NCI-H1694 (cell line): ENCODE measurements at places on chromosomes 4 and X.

GRCh38 chrX:100413229-100413628 is 3.2 kb upstream of the PCDH19 start:
- peak; percentile 74 for DNase-seq

- no peak for DNase-seq
Observed at GRCh38 chr4:172105918-172106317, 292.7 kb downstream of the GALNTL6 start.

- no peak for DNase-seq
Observed at GRCh38 chrX:139936259-139936658, 3.4 kb upstream of the ATP11C start.

- DNase-seq: no peak
Observed at GRCh38 chr4:37825968-37826294, 555 bp upstream of the PGM2 start.

GRCh38 chrX:84192006-84192405 is 4.0 kb upstream of the RPS6KA6 start:
- DNase-seq: no peak

DNA sequence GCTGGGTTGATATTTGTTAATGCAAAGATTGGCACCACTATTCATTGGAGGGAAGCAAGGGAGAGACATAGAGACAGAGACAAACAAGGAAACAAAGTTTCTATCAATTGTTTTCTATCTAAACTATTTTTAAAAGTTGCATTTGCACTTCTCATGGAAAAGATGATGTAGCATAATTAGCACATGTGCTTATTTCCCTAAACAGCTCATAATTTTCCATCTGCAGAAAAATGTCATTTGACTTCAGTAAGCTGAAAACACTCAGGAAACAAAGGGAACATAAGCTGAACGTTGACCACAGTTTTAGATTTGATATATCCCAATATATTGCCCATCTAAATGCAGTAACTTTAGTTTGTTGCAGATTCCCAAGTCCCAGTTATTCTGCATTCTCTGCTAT is 18.5 kb upstream of the SPP1 start:
- no peak for DNase-seq

DNA sequence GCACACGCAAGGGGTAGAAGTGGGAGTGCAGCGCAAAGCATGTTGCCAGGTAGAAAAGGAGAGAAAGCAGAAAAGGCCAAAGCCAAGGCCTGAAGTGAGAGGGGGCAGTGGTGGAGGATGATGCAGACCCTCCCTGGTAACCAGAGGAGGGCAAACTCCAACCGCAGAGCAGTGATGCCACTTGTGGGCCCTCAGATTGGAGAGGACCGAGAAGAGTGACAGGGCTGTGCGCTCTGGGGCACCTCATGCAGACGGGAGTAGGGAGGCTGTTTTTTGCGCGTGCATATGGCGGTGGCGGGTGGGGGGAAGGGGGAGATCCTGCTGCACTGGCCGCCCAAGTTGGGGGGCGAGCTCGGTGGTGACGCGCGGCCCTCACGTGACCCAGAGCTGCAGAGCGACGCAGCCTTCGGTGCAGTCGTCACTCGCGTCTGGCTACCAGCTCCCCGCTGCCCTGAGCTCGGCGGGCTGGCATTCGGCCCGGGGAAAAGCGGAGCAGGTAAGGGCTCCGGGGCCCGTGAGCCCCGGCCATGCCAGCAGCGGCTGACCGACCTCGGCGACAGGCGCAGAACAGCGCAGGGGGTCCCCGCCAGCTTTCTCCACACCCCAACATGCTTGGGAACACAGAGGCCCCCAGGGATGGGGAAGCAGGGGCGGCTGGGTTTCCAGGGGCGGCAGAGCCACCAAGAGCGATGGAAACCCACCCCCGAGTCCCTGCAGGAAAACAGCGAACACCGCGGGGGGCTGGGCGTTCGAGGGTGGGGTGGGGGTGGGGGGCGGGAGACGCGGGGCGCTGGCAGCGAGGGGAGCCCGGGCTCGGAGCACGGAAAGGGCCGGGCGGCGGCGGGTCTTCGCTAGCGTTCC is at the start of gene BEX3:
Gene BEX3 (plus strand): TSS at position 421 of the 861 bp plus-strand sequence. CDS start 984 bp downstream, outside the sequence.
- DNase-seq: peak; percentile 58

DNA sequence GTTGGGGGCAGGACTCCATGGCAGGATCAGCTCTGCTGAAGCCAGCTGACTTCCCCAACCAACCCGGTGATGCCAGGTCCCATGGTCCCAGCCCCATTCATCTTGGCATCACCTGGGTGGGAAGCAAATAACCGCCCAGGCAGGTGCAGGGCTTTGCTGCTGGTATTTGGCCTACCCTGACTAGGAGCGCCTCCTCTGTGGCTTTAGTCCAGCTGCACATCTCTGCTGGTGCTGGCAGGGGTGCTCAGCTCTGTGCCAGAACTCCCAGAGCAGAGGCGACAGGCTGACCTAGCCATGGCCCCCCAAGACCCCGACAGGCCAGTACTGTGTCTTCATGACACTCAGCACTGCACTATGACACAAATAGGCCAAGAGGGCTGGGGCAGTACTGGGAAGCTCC is 64.4 kb downstream of the STARD8 start:
- DNase-seq: no peak

- DNase-seq: no peak
Observed at GRCh38 chr4:92014067-92014466, 289.7 kb upstream of the GRID2 start.
